ENCODE measurements at places on chromosomes 7 and 10.

- DNase-seq: no peak
These were observed 16.2 kb downstream of the SORBS1 start for GRCh38 chr10:95544783-95545500.

GRCh38 chr10:3625959-3626751 is 158.9 kb downstream of the KLF6 start:
- DNase-seq: no peak

GRCh38 chr10:62594093-62594520 is 210.4 kb upstream of the ADO start:
- DNase-seq: no peak

- no peak for DNase-seq
These were observed 104.5 kb downstream of the VIPR2 start for GRCh38 chr7:159040146-159040545.

- DNase-seq: peak; percentile 27
These were observed 38.1 kb downstream of the ADAP1 start for GRCh38 chr7:916291-916941.

DNA sequence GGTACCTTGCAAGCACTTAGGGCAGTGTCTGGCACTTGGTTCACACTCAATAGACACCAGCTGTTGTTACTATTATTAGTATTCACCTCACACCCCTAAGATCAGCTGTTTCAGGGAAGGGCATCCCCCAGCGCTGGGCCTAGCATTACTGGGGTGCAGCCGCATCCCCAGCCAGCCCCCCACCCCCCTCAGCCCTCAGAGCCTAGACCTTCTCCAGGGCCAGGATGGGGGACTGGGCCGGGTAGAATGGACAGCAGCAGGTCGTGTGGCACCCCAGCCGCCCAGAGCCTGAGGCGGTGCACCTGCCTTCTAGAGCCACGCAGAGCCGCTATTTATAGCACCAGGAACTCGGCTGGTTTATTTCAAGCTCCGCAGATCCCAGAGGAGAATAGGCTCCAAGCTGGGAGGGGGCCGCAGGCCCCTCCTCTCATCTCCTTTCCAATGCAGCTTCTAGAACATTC is 60.5 kb downstream of the GTF2IRD1 start:
- no peak for DNase-seq

- no peak for DNase-seq
These were observed 82.3 kb downstream of the COL13A1 start for GRCh38 chr10:69884024-69884367.

DNA sequence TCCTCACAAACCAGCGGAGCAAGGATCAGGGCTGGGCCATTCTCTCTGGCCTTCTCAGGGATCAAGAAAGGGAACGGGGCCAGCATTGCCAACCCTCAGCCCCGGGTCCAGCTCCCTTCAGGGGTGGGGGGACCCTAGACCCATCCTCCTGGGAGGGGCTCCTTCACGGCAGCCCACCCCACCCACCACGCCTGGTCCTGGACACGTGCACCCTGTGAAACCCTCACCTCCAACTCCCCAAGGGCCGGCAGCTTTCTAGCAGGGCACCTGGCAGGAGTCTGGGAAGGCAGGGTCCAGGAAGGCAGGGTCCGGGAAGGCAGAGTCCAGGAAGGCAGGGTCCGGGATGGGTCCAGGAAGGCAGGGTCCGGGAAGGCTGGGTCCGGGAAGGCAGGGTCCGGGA is 46.6 kb upstream of the ADGRA1 start:
- no peak for DNase-seq

- no peak for DNase-seq
These were observed 11.2 kb upstream of the PRDX3 start for GRCh38 chr10:119189811-119190282.

- DNase-seq: no peak
These were observed 6.0 kb upstream of the HIPK2 start for GRCh38 chr7:139783647-139784385.

DNA sequence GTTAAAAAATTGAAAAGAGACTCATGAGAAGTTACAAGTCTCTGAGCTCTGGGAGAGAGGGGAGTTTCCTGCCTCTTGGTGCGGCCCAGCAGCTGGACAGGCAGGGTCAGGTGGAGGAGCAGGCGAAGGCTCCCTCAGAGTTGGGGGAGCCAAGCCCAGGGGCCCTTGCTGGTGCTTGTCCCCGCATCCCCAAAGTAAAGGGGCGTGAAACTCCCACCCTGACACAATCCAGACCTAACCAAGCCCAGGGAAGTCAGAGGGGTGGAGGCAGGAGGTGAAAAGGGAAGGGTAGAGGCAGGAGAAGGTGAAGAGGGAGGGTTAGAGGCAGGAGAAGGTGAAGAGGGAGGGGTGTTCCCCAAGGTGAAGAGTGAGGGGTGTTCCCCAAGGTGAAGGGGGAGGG is 322.8 kb downstream of the GLRX3 start:
- DNase-seq: no peak

DNA sequence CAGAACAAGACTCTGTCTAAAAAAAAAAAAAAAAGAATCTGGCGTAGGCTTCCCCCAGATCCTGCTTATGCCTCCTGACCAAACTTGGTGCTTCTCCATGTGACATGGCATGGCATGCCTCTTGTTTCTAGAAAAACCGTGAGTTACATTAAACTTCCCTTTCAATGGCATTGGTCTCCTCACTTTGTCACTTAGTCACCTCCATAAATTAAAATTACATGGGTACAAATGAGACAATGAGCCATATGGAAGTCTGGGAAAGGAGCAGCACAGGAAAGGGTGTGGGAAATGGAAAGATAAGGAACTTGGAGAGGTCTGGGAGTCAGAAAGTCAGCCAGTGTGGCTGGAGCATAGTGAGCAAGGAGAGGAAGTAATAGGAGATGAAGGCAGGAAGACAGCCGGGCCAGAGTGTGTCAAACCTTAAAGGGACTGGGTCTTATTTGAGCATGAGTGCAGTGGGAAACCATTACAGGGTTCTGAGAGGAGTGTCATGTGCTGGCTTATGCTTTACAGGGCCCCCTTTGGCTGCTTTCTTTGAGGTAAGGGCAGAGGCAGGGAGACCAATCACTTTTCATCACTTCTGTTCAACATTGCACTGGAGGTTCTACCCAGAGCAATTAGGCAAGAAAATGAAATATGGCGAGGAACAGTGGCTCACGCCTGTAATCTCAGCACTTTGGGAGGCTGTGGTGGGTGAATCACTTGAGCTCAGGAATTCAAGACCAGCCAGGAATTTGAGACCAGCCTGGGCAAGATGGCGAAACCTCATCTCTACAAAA is 21.3 kb upstream of the ZMIZ2 start:
- no peak for DNase-seq

DNA sequence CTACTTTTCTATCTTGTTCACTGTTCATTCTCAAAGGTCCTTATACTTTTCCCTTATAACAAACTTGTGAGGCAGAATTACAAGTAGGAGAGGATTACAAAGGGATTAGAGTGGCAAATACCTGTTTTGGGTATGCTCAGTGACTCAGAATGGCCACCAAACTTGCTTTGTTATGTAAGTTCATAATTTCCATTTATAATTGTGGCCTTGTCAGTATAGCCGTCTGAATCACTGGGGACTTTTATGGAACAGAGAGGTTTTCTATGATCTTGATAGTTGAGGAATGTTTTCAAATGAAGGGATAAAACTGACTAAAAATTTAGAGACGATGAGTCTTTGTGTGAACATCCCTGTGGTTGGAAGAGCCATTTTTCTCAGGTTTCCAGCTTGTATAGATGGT is 116.2 kb downstream of the SND1 start:
- no peak for DNase-seq

DNA sequence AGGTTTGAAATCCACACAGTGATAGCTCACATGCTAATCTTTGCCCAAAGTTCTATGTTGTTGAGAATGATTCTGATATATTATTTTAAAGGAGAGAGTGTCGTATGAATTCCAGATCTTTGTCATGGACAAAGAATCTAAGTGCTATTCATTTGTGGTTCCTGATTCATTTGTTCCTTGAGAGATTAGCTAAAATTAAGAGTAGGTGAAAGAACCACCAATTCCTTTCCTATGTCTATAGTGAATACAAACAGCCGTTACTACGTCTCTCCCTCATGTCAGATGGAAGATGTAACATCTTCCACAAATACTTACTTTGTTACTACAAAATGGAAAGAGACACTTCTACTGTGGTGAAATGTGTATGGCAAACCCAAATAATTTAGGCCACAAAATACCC is 3.3 kb upstream of the PLXDC2 start:
- no peak for DNase-seq

DNA sequence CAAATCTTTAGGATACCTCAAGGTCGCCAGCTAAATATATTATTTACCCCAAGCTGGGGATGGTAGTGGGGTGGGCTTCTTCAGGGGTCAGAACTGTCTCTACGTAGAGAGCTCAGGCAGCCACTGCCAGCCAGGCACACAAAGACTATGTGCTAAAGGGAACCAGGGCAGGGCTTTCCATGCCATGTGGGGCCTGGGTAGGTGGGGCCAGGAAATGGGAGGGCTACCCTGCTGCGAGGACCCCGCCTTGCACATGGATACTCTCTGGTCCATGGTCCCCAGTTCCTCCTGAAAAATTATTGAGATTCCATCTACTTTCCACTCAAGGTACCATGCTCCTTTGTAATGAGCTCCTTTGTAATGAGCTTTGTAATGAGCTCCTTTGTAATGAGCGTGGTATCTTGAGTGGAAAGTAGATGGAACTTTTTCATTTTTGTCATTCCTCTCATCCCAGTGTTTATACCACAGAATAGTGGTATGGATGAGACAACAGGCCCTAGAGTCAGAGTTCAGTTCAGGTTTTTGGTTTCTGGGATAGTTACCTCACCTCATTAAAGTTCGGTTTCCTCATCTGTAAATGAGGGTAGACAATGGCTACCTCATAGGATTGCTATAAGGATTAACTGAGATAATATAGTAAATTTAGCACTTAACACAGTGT is 5.8 kb downstream of the SYNPO2L start:
- no peak for DNase-seq

GRCh38 chr7:111025006-111025405 is 65.9 kb upstream of the LRRN3 start:
- no peak for DNase-seq

DNA sequence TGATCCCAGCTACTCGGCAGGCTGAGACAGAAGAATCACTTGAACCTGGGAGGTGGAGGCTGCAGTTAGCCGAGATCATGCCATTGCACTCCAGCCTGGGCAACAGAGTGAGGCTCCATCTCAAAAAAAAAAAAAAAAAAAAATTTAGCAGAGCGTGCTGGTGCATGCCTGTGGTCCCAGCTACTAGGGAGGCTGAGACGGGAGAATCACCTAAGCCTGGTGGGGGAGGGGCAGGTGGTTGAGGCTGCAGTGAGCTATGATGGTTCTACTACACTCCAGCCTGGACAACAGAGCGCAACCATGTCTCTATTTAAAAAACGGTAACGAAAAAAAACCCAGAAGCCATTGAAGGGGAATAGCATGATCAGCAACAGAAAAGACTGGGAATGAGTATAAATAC is 89.9 kb downstream of the ARHGAP12 start:
- DNase-seq: no peak

- DNase-seq: no peak
These were observed 12.2 kb downstream of the PLAC9 start for GRCh38 chr10:80144696-80145131.

- DNase-seq: no peak
These were observed 35.3 kb upstream of the SEMA3C start for GRCh38 chr7:80954191-80954590.

- peak; percentile 70 for DNase-seq
These were observed 985 bp upstream of the ETV1 start for GRCh38 chr7:13990319-13990983.

DNA sequence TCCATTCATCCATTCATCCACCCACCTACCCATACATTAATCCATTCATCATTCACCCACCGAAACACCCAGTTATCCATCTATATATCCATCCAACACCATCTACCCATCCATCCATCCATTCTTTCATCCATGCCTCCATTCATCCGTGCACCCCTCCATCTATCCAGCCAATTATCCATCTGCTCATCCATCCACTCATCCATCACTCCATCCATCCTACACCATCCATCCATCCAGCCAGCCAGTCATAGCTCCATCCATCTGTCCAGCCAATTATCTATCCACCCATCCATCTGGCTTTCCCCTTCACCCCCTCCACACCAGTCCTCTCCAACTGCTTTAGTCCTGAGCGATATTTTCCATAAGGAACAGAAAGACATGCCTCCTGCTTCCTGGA is 7.5 kb upstream of the CXCL12 start:
- no peak for DNase-seq

- DNase-seq: no peak
These were observed 236.6 kb upstream of the MKLN1 start for GRCh38 chr7:131090886-131091692.

- DNase-seq: peak; percentile 53
These were observed at the start of gene CDK13 for GRCh38 chr7:39949971-39950472. Gene CDK13 (plus strand): TSS chr7:39950256. CDS start chr7:39950642, 386 bp downstream.

GRCh38 chr7:157253850-157254249 is 83.0 kb upstream of the DNAJB6 start:
- DNase-seq: no peak

DNA sequence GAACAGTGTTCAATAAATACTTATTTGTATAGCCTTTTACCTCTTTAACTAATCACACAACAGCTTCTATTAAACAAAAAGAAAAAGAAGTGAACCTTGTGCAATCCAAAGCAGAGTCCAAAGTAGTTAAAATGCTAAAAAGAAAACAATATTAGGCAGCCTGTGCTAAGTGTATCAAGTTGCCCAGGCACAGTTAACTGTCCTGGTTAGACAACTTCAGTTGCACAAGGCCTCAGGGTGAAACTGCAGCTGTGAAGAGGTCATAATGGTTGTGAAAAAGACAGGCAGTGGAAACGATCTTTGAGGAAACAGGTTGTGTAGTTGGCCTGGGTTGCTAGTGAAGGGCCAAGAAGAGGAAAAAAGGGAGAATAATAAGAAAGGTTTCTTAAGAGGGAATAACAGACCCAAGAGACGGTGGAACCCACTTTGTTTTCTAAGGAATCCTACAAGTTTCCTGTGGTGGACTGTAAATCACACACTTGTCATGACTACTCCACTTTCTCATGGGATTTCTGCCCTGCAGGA is 6.0 kb upstream of the CROT start:
- DNase-seq: no peak

- DNase-seq: no peak
These were observed 542 bp downstream of the FBXL13 start for GRCh38 chr7:103073989-103074518.

GRCh38 chr7:382043-382400 is 92.1 kb downstream of the FOXL3 start:
- no peak for DNase-seq

GRCh38 chr7:54252256-54253035 is 289.7 kb upstream of the VSTM2A start:
- DNase-seq: no peak

DNA sequence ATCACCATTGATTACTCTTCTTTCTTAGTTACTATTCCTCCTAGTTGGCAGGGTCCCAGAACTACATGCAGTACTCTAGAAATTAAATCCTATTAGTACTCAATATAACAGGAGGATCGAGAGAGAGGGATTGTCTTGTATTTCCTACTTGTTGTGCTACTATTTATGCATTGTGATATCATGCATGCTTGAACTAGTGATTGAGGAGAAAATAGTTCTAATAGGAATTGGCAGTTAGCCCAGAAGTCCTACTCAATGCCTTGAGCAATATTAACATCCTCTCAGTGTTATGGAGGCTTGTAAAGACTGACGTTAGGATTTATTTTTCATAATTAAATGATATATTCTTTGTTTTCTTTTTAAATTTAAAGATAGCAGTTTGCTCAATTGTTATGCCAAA is 67.4 kb downstream of the FOXP2 start:
- DNase-seq: no peak
